Cardiac muscle cell (in vitro differentiated cells and primary cell): ENCODE measurements at places on chromosomes 1 and 21. TPM values are rescaled to one million over a fixed set of nuclear protein-coding genes. Genes with fewer than 3 reads are reported as not detected.

Gene ESRRG
- total RNA-seq, result 47.1 and 62.2 TPM in 2 replicates

Gene OR10K2
- not detected in 2 replicates for total RNA-seq

DNA sequence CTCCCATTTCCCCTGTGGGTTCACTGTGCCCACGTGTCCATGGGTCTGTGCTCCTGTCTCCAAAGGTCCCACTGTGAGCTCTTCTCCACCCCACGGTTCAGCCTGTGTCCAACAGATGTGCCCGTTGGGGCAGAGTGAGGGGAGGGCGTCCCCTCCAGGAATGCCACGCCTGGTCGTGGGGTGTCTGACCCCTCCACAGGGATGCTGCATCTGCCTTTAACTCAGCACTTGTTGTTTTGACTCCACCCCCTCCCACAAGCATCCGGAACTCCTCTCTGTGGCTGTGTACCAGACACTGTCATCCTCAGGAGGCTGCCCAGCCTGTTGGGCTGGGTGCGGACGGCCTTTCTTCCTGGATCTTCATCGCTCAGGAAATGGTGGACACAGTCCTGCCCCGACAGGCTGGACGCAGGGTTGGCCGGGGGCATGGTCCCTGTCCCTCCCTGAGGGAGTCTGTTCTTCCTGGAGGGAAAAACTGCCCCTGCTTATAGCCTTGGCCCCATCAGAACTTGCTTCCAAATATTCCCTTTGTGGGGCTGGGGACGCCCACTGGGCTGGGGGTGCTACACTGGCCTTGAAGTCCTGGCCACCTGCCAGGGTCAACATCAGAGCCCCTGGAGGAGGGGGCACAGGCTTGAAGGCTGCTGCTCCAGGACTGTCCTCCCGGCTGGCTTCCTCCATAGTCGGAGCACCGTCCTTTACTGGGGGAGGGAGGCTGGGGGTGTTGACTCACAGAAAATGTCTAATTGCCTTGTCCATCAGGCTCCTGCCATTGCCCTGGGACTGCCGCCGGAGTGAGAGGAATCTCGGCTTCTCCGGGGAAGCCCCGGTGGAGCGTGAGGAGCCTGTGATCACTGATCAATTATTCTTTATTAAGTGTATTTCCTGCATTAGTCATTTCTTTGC is 182.0 kb upstream of the C1orf174 start:
- no peak overlapping the region for H3K4me3 ChIP-seq
- H3K27ac ChIP-seq, result no peak overlapping the region
- no peaks in the 10 kb centered on the region for H3K27me3 ChIP-seq
- H3K4me1 ChIP-seq, result no peaks in the 10 kb centered on the region
- H3K36me3 ChIP-seq, result no peaks in the 10 kb centered on the region

DNA sequence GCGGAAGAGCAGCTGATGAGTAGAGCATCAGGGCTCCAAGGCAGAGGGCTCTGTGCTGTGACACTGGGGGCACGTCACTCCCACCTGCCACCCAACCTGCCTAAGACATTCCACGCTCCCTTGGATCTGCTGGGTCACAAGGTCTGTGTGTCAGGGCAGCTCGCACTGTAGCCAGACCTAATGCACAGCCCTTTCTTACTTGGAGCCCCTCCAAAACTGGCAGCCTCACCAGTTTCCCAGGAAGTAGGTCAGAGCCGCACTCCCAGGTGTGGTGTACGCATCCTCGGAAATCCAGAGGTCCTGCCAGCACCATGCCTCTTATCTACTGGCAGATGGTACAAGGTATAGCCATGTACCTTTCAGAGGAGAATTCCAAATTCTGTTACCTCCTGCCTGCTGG is 22.3 kb downstream of the DMRTB1 start:
- no peak overlapping the region for H3K4me3 ChIP-seq
- no peak overlapping the region for H3K27ac ChIP-seq
- no peak for DNase-seq
- no peaks in the 10 kb centered on the region for H3K36me3 ChIP-seq

DNA sequence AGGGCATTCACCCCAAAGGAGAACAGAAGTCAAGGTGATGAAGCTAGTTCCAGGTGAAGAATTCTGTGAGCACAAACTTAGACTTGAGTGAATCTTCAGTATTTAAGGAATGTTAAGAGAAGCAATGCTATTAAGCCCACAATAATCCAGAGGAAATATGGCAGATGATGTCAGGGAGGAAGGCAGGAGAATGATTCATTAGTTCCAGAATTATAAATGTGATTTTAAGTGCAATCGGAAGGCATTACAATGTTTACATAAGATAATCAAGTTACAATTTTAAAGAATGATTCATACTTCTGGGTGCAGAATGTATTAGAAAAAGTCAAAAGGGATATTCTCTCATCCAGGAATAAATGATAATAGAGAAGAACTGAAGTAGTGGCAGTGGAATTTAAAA is 545.2 kb upstream of the BRINP3 start:
- H3K4me3 ChIP-seq, result no peak overlapping the region
- DNase-seq, result no peak
- no peaks in the 10 kb centered on the region for H3K36me3 ChIP-seq
- H3K27me3 ChIP-seq, result no peaks in the 10 kb centered on the region

- peaks cover 68% of the 10 kb centered on the region for H3K27me3 ChIP-seq
- DNase-seq, result peak; percentile 58
- no peaks in the 10 kb centered on the region for H3K36me3 ChIP-seq
- H3K27ac ChIP-seq, result no peak overlapping the region
- no peaks in the 10 kb centered on the region for H3K4me1 ChIP-seq
Measured at GRCh38 chr1:59083946-59084865, 212.7 kb upstream of the FGGY start.

DNA sequence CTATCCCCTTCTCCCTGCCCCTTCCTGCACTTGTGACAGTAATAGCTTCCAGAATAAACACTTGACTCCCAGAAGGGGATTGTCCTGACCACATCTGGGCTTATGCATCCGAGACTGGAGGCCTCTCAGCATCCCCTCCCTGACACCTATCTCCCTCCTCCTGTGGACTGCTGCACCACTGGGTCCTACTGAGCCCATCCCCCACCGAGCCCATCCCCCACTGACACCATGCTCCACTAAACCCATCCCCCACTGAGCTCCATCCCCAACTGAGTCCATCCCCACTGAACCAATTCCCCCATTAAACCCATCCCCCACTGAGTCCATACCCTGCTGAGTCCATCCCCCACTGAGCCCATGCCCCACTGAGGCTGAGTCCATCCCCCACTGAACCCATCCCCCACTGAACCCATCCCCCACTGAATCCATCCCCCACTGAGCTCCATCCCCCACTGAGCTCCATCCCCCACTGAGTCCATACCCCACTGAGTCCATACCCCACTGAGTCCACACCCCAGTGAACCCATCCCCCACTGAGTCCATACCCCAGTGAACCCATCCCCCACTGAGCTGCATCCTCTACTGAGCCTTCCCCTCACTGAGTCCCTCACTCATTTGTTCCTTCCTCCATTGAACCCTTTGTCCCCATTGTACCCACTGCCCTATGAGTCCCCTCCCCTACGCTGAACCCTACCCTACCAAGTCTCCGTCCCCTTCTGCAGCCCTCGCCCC is 5.6 kb downstream of the PDZK1IP1 start:
- no peak overlapping the region for H3K27ac ChIP-seq
- no peaks in the 10 kb centered on the region for H3K36me3 ChIP-seq
- no peak for DNase-seq
- H3K27me3 ChIP-seq, result peaks cover 11% of the 10 kb centered on the region
- H3K4me1 ChIP-seq, result no peaks in the 10 kb centered on the region
